ENCODE measurements at places on chromosomes 2 and 18.

DNA sequence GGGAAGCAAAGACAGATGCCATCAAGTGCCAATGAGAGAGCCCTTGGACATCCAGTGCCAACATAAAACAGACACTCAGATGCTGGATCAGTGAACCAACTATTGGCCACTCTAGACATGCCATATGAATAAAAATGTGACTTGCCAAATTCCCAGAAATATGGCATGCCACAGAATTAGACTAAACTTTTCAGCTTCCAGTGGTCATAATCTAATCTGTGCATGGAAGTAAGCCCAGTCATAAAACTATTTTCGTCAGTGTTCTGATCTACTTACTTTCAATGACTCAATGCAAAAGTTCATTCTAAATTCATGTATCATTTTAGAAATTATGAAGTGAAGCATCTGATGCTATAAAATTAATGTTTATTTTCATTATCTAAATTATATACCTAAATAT lies 1506.2 kb upstream of the NXPH2 start:
- no peak for DNase-seq

GRCh38 chr2:8132351-8132831 lies 549.5 kb upstream of the ID2 start:
- DNase-seq = no peak

GRCh38 chr2:55418512-55419232 lies 984 bp downstream of the CCDC88A start:
- no peak for DNase-seq

DNA sequence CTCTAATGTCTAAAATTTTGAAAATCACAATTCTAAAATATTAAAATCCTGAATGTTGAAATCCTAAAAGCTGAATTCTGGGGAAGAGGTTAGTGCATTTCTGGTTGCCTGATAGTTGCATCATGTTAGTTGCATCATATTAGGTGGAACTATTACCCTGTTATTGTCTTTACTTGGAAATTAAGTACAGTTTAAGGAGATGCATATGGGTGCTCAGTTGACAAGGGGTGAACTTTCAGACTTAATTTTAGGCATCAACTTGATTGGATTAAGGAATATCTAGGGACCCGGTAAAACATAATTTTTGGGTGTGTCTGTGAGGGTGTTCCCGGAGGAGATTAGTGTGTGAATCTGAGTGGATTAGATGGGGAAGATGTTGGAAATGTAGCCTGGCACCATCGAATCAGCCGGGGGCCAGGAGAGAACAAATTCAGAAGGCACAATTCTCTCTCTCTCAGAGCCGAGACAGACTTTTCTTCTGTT lies 409.8 kb downstream of the PLCL1 start:
- no peak for DNase-seq

DNA sequence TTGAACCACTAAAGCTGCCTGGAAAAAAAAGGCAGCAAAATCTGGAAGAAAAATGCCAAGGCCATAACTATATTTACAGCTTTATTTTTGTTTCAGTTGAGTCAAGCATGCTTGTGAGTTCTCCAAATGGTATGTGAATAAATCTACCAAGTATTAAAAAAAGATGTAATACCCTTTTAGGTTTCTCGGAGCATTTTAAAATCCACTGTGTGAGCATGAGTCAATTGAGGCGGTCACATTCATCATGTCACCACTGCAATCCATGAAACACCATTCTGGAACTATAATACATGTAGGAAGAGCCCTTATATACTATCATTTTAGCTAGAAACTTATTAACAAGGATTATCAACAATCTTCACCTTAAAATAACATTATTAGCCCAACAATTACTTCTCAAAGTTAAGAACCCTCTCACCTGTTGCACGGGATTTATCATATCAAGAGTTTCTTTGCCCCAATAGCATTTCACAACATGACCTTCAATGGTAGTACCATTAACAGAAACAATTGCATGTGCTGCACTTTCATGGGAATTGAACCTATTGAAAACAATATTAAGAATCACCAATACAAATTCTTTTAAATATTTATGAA lies 24.2 kb upstream of the C2orf42 start:
- DNase-seq = no peak

DNA sequence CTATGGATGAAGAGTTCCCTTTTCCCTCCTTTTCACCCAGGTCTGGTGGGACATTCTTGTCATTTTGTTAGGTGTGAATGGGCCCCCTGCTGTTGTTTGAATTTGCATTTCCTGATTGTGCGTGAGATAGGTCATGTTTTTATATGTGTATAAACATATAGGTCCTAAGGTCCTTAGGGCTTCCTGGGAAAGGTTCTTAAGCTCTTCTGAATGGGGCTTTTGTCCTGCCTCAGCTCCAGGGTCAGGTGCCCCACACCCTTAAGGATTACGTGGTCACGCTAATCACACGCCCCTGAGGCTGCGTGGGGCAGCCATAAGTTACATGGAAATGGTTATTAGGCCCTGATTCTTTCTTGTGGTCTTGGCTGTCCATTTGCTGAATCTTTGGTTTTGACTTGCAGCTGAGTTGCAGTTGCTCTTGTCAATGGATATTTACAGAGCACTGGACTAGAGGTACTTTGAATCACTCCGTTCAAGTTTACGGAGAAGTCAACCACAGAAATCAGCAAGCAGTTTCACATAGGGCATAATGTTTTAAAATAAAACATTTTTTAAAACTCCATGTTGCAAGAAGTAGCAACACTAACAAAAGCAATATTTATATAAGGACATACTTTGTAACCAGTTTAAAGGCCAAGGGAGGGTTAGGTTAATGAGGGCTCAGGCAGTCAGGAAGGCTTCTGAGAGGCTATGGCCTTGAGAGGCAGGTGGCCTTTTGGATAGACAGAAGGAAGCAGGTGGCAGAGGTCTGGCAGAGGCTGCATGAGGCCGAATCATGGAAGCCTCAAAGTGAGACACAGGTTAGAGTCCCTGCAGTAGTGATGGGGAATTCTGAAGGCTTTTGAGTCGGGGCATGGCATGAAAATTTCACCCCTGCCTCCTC lies 24.2 kb downstream of the LIPG start:
- DNase-seq = no peak

DNA sequence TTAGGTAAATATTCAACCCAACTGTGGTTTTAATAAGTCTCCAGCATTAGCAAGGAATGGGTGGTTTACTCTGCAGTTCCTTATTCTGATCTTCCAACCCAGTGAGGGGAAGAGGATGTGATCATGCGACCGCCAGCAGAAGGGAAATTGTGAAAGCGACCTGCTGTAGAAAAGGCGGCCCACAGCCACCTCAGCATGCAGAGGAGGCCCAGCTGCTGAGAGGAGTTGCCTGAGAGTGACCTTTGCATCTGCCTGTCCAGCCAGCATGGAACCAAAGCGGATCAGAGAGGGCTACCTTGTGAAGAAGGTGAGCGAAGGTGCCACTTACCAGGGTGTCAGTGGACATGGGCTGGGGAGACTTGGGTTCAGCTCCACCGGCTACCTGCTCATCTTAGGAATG lies at the start of gene PLEK:
TSS of gene PLEK (plus strand) at position 196 of the 400 bp plus-strand sequence. CDS start at position 266, 70 bp downstream.
- no peak for DNase-seq

DNA sequence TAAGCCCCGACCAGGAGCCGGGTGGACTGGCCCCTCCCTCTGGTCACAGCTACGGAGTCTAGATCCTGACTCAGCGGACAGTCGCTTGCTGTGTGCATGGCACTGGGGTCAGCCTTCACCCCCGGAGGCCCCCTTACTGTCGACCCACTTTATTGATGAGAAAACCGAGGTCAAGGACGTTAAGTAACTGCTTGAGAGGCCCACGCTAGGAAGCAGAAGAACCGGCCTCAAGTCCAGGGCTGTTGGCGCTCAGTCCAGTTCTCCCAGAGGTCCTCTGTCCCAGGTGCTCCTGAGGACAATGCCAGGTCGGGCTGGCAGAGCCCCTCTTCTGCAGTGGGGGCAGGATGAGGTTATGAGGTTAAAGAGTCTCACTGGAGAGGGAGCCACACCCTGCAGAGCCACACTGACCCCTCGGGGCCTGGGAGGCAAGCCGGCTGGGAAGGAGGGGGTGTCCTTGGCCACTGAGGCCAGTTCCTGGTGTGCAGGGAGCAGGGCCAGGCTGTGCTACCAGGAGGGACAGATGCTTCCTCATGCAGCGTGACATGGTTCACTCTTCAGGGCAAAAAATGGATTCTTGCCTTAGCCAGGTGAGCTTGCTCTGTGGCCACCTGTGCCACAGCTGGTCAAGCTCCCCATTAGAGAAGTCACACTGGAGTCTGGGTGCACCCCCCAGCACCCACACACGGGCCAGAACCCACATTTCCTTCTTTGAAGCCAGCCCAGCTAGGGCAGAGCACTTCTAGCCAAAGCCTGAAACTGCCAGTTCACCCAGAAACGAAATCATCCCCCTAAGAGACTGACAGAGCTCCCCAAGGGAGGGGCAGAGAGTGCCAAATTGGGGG lies 47.3 kb upstream of the HPCAL1 start:
- no peak for DNase-seq

- no peak for DNase-seq
These were observed 35.1 kb downstream of the GALM start for GRCh38 chr2:38700881-38701458.

DNA sequence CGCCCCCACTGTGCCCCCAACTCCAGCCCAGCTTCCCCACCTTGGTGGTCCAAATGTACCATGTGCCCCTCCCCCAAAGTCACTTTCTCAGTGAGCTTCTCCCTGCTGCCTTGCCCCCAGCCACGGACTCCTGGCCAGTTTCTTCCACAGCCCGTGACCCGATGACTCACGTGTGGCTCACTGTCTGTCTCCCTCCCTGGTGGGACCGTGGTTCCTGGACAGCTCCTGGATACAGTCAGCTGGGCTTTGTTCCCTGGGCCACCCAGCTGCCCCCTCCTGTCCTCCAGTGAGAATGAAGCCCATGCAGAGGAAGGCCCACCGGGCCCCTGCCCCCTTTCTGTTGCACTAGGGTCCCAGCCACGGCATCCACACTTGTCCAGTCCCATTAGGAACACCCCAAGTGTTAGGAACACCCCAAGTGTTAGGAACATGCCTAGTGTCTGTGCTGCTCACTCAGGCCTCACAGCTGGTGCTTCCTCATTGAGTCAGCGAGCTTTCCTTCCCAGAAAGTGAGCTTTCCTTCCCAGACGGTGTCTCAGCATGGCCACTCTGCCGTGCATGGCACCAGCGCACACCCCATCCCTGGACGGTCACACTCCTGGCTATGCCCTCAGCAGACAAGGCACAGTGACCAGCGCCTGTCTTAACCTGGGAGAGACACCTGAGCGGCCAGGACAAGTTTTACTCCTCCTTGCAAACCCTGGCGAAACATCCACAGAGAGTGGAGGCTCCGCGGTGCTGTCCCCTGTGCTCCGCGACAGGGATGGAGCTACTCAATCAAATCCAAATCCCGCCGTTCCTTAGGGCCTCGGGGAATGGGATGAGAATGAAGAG lies 44.8 kb upstream of the CTDP1 start:
- no peak for DNase-seq

DNA sequence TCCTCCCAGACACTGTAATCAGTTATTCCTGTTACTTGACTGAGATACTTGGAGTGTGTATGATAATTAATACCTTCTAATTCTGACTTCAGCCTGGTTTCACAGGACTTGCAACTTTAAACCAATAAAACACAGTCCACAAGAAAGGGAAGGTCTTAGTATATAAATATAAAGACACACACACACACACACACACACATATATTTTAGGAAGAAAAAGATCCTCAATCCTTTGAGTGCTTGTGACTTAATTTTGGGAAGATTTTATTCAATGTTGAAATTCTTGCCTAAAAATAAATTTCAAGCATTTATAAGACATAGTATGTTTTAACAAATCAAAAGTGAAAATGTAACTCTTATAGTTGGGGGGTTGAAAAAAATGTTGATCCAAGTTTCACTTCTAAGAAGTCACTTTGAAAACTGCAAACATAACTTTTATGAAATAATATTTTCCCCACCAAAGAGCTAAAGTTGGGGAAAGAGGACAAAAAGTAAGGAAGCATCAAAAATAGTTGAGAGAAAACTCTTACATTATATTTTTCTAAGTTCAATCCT lies 824 bp upstream of the VPS54 start:
- no peak for DNase-seq

- DNase-seq = no peak
These were observed 767.9 kb upstream of the ID2 start for GRCh38 chr2:7913974-7914373.
